HFFc6 (cell line): ENCODE measurements at places on chromosomes 11 and 22. TPM values are rescaled to one million over a fixed set of nuclear protein-coding genes. Genes with fewer than 3 reads are reported as not detected.

SLC22A6 gene
- not detected in 3 replicates for total RNA-seq

- no peak for DNase-seq
Measured at GRCh38 chr11:11230802-11231562, 122.1 kb downstream of the CSNK2A3 start.

DNA sequence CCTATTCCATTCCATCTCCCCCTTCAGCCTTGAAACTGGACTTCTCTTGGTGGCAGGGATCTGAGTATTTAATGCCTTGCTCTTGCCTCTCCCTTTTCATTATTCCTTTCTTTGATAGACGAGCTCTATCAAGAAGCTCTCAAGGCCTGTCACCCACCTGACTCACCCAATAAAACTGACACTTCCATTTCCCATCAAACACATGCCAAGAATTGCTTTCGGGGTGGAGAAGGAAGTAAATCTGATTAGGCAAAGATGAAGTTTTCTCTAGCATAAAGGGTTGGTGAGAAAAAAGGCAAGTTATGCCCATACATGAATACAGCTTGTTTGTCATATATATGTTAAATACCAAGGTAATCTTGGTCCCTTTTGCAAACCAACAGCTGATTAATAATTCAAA is 34.9 kb upstream of the MYEOV start:
- DNase-seq: no peak

GRCh38 chr11:102186551-102187191 is 76.4 kb downstream of the YAP1 start:
- DNase-seq: no peak

GRCh38 chr11:7252683-7253213 is 1.0 kb downstream of the SYT9 start:
- DNase-seq: no peak
